ENCODE measurements at places on chromosomes 7 and 10.

DNA sequence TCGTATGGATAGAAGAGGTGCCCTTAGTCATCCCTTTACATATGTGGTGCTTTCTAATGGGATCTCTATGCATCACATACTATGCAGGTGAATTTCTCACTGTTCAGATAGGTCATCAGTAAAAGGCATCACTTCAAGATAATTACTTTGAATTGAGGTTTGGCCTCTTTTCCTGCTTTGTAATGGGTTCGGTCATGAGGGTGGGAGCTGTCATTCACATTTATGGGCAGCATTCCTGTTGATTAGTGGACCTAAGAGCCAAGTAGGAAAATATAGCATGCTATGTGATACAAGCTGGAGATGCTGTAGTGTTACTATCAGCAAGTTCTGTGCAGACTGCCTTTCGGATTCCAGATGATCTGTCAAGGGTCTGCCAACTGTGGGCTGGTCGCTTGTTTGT, 156.3 kb downstream of the LCOR start:
- DNase-seq: no peak

GRCh38 chr7:21407796-21408480, 19.9 kb upstream of the SP4 start:
- no peak for DNase-seq

DNA sequence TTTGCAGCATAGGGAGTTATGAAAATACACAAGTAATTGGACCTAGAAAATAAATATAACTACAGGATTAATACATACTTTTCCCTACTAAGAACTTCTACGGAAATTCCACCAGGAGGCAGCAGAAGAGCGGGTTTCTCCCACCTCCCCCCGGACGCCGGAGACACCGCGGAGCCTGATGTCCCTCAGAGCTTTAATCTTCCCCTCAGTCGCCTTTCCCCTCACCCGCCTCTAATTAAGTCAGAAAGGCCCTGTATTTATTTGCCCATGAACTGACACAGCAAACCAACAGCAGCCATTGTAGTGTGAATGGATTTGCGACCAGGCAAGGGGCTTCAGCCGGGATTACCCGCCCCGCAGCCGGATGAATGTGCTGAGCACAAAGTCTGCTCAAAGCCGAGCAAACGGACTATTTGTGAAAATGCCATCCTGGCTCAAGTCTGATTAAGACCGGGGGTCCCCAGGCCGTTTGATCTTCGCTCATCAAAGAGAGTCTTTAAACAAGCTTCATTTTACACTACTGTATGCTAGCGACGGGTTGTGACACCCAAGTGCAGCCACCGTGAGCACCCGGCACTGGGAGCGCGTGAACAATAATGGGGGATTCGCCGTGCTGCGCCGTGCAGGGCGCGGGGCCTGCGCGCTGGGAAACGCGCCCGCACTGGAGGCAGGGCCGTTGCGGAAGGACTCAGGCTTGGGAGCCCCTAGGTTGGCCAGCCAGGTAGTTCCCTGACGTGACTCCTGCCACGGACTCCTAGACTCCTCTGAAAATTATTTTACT, 5.6 kb upstream of the DKK1 start:
- DNase-seq: peak; percentile 61

- DNase-seq: no peak
Measured at GRCh38 chr7:21041666-21042065, 255.0 kb upstream of the SP8 start.

Measured in hindlimb muscle (tissue), 1 donor.